ENCODE measurements at places on chromosomes 3 and 15.

DNA sequence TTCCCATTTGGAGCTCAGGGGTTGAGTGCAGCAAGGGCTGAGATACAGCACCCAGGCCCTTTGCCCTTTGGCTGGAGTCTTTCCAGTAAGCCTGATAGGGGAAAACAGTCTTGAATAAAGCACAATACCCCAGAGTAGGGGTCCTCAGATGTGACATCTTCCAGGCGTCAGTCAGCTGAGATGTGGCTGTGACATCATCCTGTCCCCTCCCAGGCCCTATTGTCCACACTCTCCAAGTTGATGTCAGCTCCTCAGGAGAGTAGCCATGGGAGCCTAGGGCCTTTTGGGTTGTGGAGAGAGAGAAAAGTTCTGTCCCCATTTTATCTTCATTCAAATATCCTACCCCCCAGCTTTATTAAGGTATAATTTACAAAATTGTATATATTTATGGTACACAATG, 92.5 kb downstream of the CACNA2D3 start:
- no peak for DNase-seq

- DNase-seq, result no peak
These were observed 152.9 kb downstream of the SLCO3A1 start for GRCh38 chr15:92006186-92007028.

DNA sequence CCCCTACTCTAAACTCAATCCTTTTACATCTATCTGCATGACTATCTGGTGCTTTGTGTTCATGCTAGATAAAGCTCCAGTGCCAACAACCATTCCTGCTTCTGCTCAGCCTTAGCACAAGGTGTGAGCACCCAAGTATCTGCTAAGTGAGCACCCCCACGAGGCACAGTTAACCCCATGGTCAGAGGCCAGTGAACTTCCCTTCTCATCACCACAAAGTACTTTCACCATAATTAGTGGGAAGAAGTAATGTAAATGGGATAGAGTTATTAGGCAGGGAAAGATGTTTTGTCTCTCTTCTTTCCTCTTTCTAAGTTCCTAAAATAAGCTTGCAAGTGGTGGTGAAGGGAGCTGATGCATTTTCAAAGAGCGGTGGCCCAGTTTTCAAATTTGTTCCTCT, 96.4 kb downstream of the ANO10 start:
- DNase-seq, result no peak

- peak; percentile 9 for DNase-seq
These were observed 51.6 kb upstream of the CP start for GRCh38 chr3:149273096-149273751.

DNA sequence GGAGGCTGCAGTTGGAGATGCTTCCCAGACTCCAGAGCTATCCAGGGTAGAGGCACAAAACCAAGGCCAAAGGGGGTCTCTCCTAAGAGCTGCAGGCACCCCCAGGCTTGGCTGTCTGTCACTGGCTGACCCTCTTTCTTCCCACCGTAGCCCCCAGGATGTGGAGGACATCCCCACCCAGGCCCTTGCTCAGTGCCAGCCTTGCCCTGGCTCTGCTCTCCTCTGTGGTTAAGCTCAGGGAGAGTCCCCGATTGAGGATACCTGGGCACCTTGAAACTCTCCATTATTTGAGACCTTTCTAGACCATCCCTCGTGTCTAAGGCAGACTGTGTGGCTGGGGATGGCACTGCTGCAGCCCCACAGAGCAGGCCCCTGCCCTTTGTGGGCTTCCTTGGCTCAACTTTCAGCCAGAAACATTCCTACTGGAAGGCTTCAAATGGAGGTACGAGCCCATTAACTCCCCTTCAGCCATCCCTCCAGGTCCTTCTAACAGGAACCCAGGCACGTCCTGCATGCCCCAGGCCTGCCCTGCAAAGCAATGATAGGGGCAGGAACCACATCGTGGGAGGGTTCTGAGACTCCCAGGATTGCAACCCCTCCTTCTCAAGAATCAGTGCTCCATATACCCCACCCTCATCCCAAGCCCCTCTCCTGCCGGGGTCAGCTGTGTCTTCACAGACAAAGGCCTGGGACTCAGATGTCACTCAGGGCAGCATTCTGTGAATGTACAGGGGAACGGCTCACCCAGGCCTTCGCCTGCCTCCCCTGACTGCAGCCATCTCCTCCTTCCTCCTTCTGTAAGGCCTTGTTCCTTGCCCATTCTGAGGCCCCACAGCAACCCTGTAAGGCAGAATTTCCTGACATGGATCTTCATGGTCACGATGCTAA, 102.9 kb upstream of the ABHD17C start:
- no peak for DNase-seq

DNA sequence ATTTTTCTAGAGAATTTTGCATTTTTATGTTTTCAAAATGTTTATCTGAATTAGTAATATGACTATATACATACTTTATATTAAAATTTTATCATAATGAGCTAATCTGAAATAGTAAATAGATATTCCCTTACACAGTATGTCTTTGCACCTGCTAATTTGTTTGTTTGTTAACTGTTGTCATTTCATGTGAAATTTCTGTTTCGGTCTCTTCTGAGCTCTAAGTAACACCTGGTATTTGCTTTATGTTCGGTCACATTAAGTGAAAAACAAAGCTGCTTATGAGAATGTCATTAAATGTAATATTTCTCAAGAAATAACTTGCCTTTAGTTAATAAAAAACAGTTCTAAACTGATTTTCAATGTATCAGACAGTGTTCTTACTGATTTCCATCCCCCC, 61.1 kb downstream of the FNDC3B start:
- no peak for DNase-seq

DNA sequence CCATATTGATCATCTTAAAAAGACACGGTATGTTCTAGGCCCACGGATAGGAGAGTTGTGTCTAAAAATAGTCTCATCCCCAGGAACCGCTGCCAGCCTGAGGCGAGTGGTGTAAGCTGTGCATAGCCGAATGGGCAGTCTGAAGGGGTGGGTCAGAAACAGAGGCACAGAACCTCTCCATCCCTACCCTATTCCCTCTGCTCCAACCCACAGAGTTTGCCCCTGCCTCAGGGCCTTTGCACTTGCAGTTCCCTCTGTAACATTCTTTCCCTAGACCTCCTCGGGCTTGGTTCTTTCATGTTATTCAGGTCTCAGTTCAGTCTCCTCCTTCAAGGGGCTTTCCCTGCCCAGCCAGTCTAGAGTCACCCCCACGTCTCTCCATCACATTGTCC, 4.8 kb downstream of the SCN5A start:
- no peak for DNase-seq

GRCh38 chr3:143002083-143002712, 828 bp downstream of the U2SURP start:
- no peak for DNase-seq

- DNase-seq, result no peak
These were observed 257.9 kb downstream of the UACA start for GRCh38 chr15:70505411-70505919.

GRCh38 chr3:11510001-11510340, 133.7 kb downstream of the VGLL4 start:
- no peak for DNase-seq

DNA sequence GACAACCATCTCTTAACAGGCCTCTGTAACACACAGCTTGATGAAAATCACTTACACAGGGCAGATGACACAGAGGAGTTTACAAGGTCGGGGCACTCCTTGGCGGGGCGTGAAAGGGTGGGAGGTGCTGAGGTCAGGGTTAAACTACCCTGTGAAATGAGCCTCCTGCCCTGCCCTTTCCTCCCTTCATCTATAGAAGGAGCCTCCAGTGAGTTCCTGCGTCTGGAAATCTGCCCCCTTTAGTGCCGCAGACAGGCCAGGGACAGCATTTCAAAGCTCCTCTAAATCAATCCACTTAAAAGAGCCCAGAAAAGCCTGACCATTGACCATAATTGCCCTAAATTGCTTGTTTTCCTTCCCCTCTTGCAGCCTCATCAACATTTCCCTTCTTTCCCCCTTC, 1.9 kb downstream of the ROBO1 start:
- DNase-seq, result no peak

DNA sequence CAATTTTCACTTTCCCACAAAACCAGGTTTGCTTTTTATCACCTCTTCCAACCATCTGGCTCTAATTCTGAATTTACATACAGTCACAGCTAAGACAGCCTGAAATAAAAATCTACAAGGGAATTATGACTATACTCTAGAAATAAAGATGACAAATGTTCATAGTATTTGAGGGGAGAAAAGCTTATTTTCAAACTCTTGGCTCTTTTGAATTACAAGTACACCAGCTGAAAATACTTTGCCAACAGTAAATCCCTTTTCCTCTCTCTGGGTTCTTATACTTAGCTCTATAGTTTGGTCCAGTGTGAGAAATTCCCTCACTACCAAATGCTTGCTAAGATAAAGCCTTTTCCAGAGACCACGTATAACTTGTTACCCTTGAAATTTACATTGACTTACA, 1037.9 kb downstream of the ROBO1 start:
- no peak for DNase-seq

DNA sequence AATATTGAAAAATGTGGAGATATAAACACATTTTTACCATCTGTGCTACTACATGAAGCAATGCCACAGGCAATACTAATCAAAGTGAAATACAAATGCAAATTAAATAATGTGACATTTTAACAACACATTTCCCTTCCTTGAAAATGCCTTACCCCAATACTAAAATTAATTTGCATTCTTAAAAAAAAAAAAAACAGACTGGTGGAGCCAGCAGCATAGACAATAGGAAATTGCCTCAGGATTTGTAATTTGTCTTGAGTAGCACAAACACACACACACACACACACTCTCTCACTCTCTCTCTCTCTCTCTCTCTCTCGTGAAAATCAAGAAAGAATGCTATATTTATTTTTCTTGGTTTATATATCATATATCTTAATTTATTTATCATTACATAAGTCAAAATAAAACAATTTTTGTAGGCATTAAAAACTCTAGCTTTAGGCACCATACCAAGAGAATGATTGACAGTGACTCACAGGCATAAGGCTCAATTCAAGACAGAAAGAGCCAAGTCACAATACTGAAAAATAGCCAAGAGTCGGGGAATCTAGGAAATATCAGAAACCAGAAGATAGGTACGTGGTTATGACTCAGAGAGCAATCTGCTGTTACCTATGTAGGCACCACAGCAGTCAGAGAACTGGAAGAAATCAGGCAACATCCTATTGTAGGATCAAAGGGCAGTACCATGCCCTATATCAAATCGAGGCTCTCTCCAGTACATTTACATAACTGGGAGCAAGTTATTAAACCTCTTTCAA, 23.0 kb downstream of the SUCNR1 start:
- no peak for DNase-seq

DNA sequence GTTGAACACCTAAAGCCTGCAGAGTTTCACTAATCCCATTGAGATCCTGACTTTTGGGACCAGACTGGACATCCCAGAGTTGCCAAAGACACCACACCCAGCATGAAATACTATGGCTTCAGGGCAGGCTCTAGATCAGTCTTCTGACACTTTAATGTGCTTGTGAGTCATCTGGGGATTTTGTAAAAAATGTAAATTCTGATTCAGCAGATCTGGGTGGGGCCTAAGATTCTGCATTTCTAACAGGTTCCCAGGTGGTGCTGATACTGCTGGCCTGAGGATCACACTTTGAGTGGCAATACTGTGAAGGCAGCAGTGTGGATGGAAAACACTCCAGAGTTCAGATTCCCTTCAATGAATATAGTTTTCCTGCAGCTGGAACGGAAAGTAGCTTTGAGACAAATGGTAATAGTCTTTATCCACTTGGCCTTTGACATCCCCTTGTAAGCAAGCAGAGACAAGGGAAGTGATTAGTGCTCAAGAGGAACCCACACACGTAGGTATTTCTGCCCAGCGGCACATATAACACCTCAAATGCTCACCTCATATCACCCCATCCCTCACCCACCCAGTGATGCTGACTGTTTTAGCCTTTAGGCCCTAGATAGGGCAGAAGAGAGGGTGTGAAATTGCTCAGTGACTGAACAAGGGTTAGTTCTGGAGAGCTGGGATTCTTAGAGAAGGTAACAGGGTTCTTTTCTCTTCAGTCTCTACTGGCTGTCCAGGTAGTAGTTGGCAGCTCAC, 51.5 kb upstream of the GSK3B start:
- DNase-seq, result no peak

DNA sequence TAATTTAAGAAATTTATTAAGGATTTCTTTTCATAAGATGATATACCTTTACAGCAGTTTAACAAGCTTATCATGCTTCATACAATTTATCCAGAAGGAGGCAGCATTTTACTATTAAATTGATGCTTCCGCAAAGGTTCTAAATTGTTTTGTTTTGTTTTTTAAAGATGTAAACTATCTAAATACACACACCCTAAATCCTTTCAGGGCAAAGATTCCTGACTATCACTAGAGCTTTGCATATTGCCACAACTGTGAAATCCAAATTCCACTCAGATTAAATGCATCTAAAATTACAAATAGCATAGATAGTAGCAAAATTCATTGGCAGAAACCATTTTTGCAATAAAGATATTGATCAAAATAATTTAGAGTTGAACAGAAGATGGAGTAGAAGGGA, 44.5 kb upstream of the CCNL1 start:
- no peak for DNase-seq

DNA sequence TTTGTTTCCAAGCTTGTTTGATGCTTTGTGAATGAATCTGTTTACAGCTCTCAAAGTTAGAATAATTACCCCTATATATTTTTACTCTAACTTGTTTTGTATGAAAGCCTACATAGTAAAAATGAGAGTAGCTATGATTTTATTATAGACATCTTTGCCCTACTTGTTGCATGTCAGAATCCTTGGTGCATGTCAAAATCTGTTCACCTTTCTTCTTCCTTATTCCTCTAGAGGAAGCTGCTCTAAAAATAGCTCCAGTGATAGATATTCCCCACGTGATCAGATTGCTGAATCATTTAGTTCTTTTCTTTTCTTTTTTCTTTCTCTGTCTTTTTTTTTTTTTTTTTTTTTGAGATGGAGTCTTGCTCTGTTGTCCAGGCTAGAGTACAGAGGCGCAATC, 39.8 kb downstream of the LRRC49 start:
- DNase-seq, result no peak

- DNase-seq, result no peak
These were observed 85.8 kb downstream of the SLC49A4 start for GRCh38 chr3:122880624-122881023.

DNA sequence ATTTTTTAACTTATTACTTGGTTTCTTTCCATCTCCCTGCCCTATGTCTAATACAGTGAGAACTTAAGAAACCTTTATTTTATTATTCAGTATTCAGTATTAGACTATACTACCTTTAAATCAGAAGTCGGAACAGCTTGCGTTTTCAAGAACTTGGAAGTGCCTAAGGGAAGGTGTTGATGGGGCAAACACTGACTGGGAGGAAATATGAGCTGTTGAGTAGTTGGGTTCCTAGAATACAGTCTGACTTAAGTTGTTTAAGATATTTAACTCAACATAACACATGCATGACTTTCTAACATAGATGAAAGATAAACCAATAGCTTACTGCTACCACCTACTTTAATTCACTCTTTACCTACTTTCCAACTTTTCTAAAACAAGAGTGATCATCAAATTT, 1048.1 kb downstream of the ROBO2 start:
- no peak for DNase-seq

GRCh38 chr3:98596541-98597500, 3.4 kb upstream of the CPOX start:
- DNase-seq, result no peak

- DNase-seq, result no peak
These were observed 16.0 kb downstream of the STARD9 start for GRCh38 chr15:42591238-42591934.

GRCh38 chr15:85036716-85037115, 55.1 kb downstream of the PDE8A start:
- DNase-seq, result no peak

- DNase-seq, result no peak
These were observed 9.5 kb downstream of the CA12 start for GRCh38 chr15:63372018-63372705.

- DNase-seq, result no peak
These were observed 26.7 kb downstream of the SIDT1 start for GRCh38 chr3:113559009-113559408.
